ENCODE measurements at places on chromosomes 7 and 10.

DNA sequence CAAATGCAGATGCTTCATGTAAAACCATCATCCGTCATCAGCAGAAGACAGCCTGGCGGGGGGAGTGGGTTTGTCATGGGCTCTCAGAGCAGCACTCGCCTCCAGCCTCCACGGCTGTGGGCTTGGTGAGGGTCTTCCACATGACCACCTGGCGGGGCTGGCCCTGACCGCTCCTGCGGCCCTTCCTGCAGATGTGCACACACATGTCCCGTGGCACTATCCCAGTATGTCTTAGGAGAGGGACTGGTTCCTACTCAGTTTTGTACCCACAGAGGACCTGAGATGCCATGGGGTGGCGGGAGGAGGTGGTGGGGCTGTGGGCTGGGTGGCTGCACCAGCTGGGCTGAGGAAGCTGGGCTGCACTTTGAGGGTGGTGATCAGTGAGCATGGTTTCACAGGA is 4.7 kb downstream of the IDI2 start:
- DNase-seq, result no peak

- DNase-seq, result no peak
Measured at GRCh38 chr7:157662110-157662791, 325.4 kb downstream of the DNAJB6 start.

DNA sequence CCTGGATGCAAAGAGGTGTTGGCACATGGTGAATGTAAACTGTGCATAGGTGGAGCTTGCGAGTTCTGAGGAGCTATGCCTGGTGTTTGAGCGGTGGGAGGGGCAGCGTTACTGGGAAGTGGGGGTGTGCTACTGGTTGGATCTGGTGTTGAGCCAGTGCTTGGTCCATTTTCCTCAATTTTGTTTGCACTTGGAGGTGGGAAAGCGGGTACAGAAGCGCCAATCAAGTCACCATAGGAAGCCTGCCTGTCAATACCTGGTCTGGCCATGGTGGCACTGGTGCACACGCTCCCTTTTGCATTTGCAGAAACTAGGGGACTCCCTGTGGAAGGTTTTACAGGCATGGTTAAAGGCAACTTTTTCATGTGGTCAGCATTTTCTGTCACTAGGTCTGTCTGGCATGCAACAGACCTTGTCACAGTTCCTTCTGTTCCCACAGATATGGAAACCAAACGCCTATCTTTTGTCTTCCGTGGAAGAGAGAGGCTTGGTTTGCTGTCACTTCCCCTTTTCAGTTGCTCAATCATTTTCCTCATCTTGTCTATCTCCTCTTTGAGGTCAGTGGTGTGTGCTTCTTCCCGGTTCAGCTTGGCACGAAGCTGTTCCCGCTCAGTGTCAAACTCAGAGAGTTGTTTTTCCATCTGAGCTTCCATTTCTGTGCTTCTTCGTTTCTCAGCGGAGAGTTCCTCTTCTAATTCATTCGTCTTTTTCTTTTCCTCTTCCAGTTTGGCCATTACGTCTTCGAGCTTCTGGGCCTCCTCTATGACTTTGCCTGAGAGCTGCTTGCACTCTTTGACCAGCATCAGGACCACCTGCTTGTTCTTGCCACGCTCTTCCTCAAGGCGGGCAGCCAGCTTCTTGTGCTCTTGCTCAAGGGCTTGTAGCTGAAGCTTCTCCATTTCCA is 81.1 kb downstream of the CTTNBP2 start:
- DNase-seq, result no peak

DNA sequence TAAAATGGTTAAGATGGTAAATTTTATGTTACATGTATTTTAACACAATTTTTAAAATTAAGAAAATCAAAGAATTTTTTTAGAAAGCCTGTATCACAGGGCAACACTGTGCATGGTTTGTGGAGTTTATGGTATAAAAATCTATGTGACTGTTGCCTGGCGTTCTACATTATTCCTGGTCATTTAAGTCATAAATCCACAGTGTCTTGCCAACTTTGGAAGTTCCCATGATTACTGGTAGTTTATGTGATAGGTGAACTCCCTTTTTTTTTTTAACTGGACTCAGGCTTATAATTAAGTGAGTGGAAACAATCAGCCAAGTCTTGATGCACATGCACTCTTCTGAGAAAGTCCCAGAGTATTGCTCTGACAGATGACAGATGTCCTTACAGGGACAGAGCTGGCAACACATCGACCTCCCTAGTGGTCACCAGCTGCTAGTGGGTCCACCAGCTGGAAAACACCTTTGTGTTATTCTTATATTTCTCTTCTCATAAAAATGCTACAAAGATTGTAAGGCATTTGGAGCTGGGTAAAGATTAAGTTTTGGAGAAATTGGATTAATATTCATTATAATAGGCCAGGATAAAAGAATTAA is 8.8 kb upstream of the STN1 start:
- no peak for DNase-seq

- DNase-seq, result no peak
Measured at GRCh38 chr10:60042262-60042661, 135.9 kb upstream of the CCDC6 start.

GRCh38 chr10:18303851-18304801 is 163.9 kb downstream of the CACNB2 start:
- DNase-seq, result no peak

GRCh38 chr7:32536585-32536984 is 41.3 kb downstream of the AVL9 start:
- DNase-seq, result no peak

GRCh38 chr10:68087685-68088401 is 12.8 kb upstream of the HERC4 start:
- DNase-seq, result no peak

- no peak for DNase-seq
Measured at GRCh38 chr7:155864271-155864985, 52.2 kb upstream of the SHH start.

GRCh38 chr7:497346-497745 is 22.3 kb downstream of the PDGFA start:
- no peak for DNase-seq

DNA sequence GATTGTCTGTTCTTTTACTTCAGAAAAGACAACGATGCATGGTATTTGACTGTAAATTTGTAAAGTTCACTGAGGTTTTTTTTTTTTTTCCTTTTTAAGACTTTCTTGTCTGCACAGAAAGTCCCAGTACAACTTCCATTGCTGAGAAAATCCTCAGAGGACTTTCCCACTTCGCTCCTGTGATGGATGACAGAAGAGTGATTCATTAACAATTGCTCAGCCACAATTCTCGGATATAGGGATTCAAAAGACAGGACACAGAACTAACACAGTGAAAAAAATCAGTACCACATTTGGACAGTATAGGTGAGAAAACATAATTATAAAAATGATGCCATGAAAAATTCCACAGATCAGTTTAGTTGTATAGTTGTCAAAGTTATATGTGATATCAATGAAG is 48.0 kb downstream of the SEC23IP start:
- DNase-seq, result no peak

- no peak for DNase-seq
Measured at GRCh38 chr10:74056050-74056818, 58.3 kb downstream of the VCL start.

- no peak for DNase-seq
Measured at GRCh38 chr10:28892818-28893547, 215.7 kb downstream of the BAMBI start.

DNA sequence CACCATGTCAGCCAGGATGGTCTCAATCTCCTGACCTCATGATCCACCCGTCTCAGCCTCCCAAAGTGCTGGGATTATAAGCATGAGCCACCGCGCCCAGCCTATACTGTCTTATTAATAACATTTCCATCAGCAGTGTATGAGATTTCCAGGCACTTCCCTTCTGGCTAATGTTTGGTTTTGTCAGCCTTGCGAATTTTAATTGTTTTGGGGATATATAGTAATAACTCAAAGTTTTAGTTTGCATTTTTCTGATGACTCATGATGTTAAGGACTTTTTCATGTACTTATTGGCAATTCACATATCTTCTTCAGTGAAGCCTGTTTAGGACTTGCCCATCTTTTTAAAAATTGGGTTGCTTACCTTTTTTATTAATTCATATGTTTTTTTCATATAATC is 76.0 kb downstream of the TMEM270 start:
- no peak for DNase-seq

- no peak for DNase-seq
Measured at GRCh38 chr10:109215291-109216075, 707.8 kb downstream of the XPNPEP1 start.

- no peak for DNase-seq
Measured at GRCh38 chr10:61965703-61966395, 64.3 kb downstream of the ARID5B start.

DNA sequence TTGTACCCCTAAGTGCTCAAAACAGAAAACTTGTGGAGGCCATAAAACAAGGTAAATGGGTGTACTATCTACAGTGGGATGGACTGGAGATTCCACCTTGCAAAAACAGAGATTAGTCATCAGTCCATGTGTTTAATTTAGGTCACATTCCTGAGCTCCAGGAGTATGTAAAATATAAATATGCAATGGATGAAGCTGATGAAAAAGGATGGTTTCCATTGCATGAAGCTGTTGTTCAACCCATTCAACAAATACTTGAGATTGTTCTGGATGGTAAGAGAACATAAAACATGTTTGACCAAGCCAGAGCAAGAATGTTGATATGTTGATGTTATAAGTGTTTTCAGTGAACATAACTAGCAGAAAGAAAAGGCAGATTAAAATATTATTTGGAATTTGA is 14.6 kb downstream of the ASB15 start:
- DNase-seq, result no peak

- DNase-seq, result no peak
Measured at GRCh38 chr10:7952266-7952665, 102.2 kb upstream of the GATA3 start.

- DNase-seq, result no peak
Measured at GRCh38 chr7:48004638-48005037, 24.3 kb downstream of the SUN3 start.

- DNase-seq, result no peak
Measured at GRCh38 chr10:7159928-7160327, 250.9 kb downstream of the SFMBT2 start.

- DNase-seq, result no peak
Measured at GRCh38 chr10:81019029-81019890, 481.6 kb downstream of the SH2D4B start.

GRCh38 chr7:85018498-85018897 is 168.4 kb downstream of the SEMA3D start:
- DNase-seq, result no peak

DNA sequence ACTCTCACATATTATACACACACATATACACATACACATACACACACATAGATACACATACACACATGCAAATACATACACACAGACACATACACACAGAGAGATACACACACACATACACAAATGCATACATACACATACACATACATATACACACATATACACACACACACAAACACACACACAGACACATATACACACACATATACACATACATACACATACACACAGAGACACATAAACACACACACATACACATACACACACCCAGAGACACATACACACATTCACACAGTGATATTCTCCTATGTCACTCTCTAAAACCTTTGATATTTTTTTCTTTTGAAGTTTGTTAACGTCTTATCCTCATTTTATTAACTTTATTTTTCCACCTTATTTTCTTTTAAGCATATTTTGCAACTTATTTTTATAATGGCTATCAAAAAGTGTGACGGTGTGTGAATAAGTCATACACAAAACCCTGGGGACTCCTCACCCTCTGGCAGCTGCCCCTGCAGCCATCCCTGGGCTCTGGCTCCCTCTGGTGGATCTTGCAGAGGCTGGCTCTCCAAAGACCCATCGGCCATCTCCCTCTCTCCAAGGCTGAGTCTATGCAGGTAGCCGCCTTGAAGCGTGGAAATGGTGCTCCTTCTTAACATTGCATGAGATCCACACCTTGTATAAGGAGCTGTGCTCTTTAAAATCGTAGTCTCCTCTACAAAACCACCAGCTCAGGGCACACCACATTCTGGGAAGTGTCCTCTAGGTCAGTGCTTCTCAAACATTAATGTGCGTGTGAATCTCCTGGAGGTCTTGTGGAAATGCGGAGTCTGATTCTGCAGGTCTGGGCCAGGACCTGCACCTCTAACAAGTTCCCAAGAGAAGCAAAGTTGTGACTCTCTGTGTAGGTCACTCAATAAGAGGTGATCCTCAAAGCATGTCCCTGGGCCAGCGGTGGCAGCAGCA is 4.1 kb upstream of the C10orf120 start:
- peak; percentile 8 for DNase-seq

GRCh38 chr7:34338961-34339526 is 319.0 kb upstream of the NPSR1 start:
- no peak for DNase-seq

DNA sequence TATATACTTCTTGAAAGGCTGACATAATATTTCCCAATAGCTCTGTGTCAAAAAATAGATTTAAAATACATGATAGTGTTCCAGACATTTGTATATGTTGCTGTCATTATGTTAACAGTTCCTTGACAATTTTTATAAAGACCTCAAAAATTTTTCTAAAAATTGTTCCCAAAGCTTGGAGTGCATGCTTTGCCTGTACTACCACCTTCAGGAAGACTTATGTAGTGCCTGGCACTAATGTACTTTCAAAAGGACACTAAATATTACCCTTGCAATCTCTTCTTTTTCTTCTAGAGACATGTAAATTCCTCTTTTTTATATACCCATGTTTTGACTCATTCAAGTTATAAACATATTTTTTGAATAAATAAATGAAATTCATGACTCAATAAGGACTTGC is 48.0 kb upstream of the SP8 start:
- DNase-seq, result no peak

- DNase-seq, result no peak
Measured at GRCh38 chr10:130483691-130484467, 347.7 kb downstream of the GLRX3 start.

GRCh38 chr10:63866747-63867140 is 345.5 kb downstream of the REEP3 start:
- DNase-seq, result no peak

DNA sequence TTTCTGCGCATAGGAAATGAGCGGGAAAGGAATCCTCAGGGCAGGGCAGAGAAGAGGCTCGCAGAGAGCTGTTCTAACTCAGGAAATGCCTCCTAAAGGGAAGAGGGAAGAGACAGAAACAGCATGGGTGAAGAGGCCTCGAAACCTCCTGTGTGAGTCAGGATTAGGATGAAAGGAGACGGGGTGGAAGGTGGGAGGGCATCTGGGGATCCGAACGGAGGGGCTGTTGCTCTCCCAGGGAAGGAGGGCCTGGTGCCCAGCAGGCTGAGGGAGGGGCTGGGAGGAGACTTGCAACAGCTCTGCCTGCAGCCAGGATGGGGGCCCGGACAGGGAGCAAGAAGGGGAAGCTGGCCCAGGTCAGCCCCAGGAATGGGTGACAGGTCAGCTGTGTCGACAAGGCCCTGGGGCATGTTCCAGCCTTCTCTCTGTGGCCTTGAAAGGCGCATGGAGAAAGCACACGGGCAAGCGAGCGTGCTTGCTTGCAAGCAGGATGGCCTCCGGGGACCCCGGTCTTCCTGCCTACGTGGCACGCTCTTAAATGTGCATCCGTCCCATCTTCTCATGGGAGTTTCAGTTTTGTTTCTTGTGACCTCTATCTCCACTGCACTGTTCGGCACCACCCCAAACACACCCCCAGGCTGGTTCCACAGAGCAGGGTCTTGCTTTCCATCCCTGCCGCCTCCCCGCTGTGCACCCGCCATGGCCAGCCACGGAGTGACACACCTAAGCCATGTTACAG is 63.5 kb downstream of the HIPK2 start:
- DNase-seq, result no peak

- no peak for DNase-seq
Measured at GRCh38 chr10:122875843-122876466, 3.4 kb downstream of the FAM24B start.

GRCh38 chr7:30041526-30042269 is 13.5 kb downstream of the PLEKHA8 start:
- DNase-seq, result no peak

- no peak for DNase-seq
Measured at GRCh38 chr7:38658921-38659320, 27.7 kb upstream of the AMPH start.
